Caudate nucleus (tissue), 63 donors: ENCODE measurements at places on chromosomes 13 and 19.
A peak's percentile ranks its signal among the peaks of the same experiment; 100 is the strongest.

DNA sequence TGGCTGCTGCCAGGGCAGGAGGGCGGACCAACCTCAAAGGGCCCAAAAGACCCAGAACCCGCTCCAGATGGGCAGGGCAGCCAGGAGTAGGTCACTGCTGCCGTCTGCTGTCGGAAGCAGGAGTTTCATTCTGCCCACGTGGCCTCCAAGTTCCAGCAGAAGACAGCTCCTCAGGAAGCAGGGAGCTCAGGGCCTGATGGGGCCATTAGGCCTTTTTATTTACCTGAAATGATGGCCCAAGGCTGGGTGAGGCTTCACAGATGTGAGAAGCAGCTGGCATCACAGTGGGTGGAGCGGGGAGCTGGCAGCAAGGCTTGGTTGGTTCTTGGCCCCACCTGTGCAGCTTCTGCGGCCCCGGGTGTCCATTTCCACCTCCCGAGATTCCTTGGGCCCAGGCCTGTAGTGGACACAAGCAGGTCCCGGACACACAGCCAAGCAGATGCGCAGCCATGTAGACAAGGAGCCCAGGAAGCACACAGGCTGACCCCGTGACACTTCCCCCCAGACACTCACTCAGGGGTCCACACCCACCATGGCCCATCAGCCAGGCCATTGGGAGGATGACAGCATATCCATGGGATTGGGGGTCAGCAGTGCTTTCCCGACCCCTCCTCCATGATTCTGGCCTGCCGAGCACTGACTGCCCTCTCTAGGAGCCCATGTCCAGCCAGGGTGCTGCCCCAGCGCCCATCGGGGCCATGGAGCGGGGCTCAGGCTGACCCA is 26.4 kb downstream of the C13orf46 start:
- DNase-seq: peak; percentile 5

DNA sequence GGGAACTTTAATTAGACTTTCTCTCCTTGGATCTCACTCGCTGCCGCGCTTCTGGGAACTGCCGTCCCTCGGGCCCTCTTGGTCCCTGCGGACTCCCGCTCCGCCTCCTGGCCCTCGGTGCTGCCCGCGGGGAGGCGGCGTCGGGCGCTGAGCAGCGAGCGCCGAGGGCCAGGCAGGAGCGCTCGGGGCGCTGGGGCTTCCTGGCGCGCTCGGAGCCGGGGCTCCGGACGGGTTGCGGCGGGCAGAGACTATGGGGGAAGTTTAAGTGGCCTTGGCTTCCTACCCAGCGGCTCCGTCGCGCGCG is 704 bp downstream of the CHST8 start:
- DNase-seq: no peak

DNA sequence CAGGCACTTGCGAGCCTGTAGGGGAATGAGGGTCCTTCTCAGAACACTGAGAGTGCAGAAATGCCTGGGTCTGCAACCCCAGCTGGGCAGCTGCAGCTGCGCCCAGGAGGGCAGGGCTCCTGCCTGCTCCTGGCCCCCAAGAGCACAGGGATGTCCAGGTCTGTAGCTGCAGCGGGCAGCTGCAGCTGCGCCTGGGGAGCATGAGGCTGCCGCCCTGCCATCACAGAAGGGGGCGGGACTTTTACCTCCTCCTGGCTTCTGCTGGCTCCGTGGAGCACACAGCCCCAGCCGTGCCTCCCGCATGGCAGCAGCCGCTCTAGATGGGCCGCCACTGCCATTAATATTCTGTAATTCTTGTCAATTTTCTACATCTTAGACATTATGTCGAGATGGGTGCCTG is 17.8 kb downstream of the CPB2 start:
- no peak for DNase-seq

DNA sequence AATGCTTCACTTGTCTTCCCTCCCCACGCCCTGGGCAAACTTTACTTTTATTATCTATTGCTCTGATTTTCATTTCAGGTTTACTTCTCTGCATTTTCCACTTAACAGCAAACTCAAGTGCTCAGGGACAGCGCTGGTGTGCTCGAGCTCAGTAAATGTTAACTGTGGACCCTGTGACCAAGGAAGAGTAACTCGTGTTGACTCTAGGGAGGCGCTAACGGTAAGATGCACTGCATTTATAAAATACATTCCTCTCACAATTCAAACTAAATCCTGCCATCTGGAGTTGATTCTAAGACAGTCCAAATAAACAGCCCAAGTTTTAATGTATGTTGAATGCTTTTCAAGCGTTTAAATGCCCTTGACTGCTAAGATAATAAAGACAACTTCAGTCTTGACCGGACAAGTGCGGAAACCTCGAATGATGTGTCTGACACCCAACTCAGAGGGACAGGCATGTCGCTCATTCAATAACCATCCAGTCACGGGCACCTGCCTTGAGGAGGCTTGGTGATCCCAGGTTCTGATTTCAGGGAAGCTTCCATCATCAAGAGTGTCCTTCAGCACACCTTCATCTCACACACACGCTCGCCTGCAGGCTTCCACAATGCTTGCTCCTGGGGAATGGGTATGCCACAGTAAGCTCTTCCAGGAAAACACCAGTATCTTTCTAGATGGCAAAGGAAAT is 93.2 kb downstream of the STK24 start:
- no peak for DNase-seq

DNA sequence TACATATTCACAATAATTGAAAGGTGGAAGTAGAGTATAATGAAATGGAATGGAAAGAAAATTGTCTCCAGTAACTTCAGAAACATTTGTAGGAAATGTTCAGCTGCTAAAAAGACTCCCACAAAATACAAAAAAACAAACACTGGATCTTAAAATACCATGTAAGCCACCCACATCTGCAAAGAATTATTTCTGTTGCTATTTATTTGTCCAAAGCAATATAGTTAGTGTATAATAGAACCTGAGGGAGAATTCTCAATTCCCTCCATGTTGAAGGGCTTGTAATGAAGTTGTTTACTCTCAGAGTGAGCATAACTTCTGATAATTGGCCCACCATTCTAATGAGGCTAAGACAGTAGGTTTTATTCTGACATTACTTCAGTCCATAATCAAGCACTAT is 37.4 kb upstream of the KLF12 start:
- DNase-seq: no peak
